ENCODE measurements at places on chromosomes 16 and 17.

DNA sequence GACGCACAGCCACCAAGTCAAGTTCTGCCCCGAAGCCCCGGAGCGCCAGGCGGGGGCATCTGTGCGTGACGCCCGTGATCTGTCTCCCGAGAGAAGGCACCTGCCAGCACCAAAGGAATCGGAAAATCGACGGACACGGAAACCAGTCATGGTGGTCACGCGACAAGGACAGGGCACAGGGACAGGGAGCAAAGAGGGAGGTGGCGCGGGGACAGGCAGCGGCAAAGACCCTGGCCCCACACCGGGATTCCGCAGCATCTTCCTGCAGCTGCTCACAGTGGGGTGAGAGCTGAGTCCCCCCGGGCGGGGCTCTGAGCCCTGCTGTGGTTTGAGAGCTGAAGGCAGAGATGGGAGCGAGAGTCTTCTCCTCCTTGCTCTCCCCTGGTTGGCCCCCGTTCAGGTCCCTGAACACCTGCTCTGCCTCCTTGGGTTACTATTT lies 56.4 kb downstream of the ABR start:
- DNase-seq: no peak

- no peak for DNase-seq
These were observed 174.6 kb downstream of the AATF start for GRCh38 chr17:37123386-37123785.

DNA sequence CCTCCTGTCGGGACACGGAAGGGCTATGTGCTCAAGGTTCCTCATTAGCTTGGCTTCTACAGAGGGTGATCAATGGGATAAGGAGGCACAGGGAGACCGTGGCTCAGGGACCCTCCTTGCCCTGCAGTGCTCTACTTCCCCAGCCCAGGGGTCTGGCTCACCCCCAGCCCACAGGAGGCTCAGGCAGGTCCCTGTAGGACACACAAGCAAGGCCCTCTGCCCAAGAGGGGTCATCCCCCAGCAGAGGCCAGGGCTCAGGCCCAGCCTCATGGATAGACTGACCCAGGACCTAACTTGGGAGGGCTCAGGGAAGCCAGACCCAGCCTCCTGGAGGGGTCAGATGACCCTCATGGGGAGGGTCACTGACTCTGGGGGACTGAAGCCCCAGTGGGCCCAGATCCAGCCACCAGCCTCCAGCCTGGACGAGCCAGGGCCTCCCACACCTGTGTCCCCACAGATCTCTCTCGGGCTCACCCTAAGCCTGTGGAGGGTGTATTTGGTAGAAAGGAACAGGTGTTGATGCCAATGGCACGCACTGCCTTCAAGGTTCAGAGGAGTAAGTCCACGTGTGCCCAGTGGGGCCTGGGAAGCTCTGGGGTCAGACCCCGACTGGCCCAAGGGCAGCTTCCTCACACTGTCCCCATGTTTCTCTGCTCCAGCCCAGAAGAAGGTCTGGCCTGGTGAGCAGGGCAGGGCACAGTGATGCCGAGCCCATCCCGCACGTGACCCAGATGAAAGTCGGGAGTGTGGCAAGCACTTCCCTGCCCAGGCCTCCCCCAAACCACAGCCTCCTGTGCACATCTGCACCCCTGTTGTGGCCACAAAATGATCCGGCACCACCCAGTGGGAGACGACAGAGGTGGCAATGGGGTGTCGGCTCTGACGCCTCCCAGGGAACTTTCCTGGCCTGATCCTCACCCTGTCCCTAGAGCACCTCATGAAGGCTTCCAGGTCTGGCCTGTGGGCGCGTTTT lies 10.9 kb upstream of the KRTAP17-1 start:
- no peak for DNase-seq

DNA sequence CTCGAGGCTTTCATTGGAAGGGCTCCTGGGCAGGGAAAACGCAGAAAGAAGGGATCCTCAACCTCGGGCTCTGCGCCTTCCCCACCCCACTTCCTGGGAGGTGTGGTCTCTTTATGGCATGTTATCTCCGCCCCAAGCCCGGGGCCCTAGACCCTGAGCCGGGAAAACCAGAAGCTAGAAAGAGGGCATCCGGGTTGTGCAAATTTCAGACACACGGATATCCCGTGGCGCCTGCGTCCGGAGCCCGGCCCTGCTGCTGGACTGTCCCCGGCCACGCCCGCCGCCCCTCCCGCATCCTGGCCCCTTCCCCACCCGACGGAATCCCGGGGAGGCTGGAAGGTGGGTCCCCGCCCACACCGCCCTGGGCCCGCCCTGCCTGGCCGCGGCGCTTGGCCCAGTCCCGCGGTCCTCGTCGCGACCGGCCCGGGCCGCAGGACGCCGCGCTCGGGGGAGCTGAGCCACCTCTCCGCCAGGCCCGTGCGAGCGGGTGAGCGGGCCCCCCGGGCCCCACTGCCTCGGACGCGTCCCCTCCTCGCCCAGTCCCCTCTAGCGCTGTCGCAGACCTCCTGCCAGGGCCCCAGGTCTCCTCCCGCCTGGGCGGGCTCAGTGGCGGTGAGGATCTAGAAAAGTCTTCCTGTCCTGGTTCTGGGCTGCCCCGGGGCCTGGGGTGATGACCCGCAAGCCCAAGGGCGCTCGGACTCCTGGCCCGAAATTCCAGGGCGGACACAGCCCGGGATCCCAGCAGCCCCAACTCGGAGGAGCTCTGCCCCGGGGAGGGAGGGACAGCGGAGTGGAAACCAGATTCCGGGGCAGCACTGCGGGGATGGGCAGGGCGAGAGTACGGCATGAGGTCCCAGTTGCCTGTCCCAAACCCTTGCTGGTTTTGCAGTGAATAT lies at the start of gene SLC16A5:
Gene SLC16A5 (plus strand): TSS at position 397 of the 896 bp plus-strand sequence. CDS start 5,683 bp downstream, outside the sequence.
- DNase-seq: peak; percentile 97

GRCh38 chr17:1873418-1873817 lies 43.6 kb downstream of the RPA1 start:
- DNase-seq: no peak

- DNase-seq: no peak
These were observed 328.0 kb downstream of the TMEM114 start for GRCh38 chr16:8262299-8262698.
